Brain pericyte (primary cell): ENCODE measurements at places on chromosomes 2 and 18.

GRCh38 chr2:235966932-235967757, 201.0 kb downstream of the GBX2 start:
- no peak for DNase-seq

DNA sequence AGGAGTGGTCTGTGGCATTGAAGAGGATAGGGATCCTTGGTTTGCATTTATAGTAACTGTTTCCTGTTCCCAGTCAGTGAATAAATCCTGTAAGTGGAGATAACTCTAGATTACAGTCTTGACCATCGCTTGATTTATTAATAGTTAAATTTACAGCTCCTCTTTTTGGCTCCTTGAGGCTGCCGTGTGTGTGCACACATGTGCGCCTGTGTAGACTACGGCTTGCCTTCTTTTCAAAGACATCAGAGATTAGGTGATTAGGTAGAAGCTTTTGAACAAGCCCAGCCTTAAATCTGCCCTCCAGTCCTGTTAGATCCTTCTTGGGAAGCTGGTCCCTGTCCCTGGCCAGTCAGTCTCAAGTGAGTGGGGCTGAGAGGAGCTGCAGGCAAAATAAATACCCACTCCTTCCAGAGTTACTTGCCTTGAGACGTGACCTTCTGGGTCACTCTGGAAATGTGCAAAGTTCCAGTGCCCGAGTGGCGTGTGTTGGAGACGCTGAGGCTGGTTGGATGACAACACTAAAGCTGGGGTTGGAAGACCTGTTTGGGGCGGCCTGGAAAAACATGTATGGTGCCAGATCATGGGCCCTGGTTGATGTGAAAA, 32.0 kb downstream of the TCF7L1 start:
- DNase-seq: no peak

- DNase-seq: no peak
Measured at GRCh38 chr2:160984426-160985077, 175.7 kb upstream of the TANK start.

DNA sequence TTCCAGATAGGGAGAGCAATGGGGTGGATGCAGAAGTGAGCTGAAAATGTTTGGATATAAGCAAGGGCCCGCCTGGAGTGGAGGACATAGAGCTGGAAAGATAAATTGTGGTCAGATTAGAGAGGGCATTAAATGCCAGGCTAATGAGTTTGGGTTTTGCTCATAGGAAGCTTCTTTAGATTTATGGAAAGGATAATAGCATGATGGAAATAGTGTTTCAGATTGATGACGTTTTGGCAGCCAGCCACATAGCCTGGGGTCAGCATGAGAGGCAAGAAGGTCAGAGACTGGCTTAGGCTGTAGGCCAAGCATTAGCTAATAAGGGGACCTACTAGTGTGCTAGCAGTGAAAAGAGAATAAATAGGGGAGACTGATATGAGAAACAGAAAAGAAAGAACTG, 321.6 kb downstream of the STK39 start:
- no peak for DNase-seq

- DNase-seq: no peak
Measured at GRCh38 chr18:32378705-32379104, 92.0 kb downstream of the GAREM1 start.

- DNase-seq: no peak
Measured at GRCh38 chr2:96412307-96413258, 77.0 kb downstream of the NCAPH start.

GRCh38 chr2:238814815-238815214, 33.1 kb upstream of the TWIST2 start:
- DNase-seq: no peak
